ENCODE measurements at places on chromosomes 3 and 15.
A peak's percentile ranks its signal among the peaks of the same experiment; 100 is the strongest.

DNA sequence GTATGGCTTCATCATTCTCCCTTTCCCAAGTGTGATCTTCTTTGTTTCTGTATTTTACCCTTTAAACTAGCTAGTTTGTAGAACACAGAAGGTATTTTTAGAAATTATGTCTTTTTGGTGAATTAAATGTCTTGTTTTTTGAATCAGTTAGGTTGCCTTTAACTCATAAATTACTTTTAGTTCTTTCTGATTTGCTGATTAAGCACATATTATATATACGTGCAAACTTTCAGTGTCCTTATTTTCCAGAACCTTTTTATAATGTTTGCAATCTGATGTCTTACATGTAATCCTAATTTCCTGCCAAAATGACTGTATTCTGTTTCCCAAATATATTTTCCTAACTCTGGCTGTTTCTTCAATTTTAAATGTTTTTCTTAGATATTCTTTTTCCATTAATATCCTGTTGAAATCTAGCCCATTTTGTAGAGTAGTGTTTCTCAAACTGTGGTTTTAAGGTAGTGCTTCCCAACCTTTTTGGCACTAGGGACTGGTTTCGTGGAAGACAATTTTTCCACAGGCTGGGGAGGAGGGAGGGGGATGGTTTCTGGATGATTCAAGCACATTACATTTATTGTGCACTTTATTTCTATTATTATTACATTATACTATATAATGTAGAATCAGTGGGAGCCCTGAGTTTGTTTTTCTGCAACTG lies 51.8 kb downstream of the CHD2 start:
- DNase-seq, result no peak

GRCh38 chr3:71219744-71220638 lies 363.5 kb downstream of the FOXP1 start:
- no peak for DNase-seq

DNA sequence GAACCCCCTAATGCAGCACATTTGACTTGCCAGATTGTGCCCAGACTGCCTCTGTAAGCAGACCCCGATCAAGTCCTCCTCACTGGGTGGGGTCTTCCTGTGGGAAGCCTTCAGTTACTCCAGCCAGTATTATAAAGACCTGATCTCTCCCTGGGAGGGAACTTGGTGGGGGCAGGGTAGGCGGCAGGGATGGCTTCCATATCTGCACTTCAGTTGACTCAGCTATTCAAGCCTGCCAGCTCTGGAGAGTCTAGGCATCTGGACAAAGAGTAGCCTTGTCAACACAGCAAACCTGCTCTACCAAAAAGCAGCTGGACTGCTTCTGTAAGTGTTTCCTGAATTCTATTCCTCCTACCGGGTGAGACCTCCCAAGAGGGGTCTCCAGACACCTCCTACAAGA lies 21.0 kb upstream of the SLC25A38 start:
- DNase-seq, result no peak

DNA sequence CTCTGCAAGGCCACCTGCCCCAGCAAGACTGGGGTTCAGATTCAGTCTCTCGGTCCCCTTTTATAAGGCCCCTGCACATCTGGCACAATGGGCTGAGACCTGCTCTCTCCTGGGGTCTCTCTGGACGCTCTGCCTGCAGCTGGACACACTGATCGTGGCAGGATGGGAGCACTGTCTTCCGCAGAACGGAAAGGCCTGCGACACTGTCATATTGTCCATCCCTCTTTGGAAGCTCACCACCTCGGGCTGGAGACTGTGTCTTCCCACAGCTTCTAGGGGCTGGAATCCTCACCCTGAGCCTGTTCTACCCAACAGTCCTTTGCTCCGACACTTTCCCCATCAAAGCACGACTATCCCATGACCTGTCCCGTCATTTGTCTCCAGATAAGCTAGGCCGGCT lies 11.5 kb upstream of the IGDCC4 start:
- no peak for DNase-seq

GRCh38 chr3:99319961-99320360 lies 318.4 kb upstream of the COL8A1 start:
- DNase-seq, result no peak

GRCh38 chr3:172591876-172592771 lies 68.9 kb upstream of the TNFSF10 start:
- no peak for DNase-seq

DNA sequence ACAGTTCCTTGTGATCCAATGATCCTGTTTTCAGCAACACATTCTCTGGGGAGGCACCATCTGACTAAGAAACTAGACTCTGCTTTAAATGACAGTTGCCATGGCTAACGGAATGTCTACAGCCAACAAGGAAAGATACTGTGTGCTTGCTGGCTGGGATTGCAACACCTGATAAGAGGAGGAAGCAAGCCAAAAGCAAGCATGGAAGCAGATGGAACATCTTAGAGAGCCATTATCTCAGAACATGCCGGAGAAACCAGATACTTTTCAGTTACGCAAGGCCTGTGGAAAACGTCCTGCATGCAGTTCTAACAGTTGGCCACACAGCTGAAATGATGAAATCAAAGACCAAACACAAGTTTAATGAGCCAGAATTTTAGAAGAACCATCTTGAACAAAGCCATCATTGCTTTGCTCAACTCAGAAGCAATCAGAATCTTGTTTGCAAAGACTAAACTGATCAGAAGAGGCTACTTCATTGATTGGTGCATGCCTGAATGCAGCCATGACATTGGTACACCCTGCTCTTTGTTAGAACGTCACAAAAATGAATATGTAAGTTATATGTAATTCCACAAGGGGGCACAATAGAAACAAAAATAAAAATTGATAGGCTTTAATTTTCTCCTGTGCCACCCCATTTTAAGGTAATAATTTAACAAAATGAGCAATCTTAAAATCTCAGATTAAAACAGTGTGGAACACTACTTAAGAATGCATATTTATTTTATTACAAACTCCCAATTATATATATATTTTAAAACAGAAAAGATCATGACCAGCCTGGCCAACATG lies 50.8 kb downstream of the GXYLT2 start:
- DNase-seq, result peak; percentile 66

- DNase-seq, result no peak
Measured at GRCh38 chr15:36659917-36660316, 80.5 kb downstream of the CDIN1 start.

DNA sequence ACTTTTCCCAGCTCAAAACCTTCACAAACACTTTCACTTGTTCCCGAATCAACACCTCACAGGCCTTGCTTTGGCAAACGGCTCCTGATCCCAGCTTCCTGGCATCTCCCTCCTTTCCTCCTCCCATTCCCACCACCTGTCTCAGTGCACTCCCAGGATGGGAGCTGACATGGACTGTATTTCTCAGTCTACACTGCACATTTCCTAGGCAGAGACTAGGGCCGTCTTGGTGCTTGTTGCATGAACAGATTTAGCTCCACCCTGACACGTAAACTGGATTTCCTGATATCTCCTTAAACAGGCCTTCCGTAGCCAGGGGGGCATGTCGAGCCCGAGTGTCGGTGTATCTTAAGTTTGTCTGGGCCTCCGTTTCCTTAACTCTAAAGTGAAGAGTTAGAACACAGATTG lies 790 bp upstream of the WHAMM start:
- no peak for DNase-seq

GRCh38 chr3:88311826-88312225 lies 162.1 kb downstream of the C3orf38 start:
- no peak for DNase-seq

- DNase-seq, result no peak
Measured at GRCh38 chr3:119324899-119325298, 30.7 kb downstream of the ARHGAP31 start.

DNA sequence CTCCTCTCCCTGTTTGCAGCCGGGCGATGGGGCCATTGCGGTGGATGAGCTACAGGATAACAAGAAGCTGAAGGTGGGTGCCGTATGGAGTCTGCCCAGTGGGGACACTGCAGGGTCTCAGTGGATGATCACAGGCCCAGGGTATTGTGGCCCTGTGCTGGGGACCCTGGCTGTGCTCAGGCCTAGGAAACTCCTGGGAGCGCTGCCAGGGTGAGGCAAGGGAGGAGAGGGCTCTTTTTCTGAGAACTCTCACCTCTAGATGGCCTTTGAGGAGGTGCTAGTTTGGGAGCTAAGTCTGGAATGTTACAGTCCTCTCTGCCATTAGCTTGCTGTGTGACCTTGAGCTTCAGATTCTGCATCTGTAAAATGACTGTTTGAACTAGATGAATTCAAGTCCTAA lies 16.4 kb downstream of the SLC24A1 start:
- no peak for DNase-seq

DNA sequence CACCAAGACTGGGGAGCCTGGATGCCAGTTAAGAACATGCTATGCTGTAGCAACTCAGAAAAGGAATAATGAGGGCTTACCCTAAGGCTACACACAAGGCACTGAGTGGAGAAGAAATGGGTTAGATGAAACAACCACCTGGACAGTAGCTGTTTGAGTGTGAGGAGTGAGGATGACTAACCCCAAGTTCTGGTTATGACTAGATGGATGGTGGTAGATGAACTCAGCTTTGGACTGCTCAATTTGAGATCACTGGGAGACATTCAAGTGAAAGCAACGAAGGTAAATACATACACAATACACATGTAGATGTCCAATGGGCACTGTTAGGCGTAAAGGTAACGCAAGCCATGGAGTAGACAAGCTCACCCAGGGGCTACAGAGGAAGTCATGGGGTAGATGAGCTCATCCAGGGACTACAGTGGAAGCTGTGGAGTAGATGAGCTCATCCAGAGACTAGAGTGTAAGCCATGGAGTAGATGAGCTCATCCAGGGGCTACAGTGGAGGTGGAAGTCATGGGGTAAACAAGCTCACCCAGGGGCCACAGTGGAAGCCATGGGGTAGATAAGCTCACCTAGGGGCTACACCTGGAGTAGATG lies 98.3 kb downstream of the ANO10 start:
- no peak for DNase-seq

GRCh38 chr3:31358473-31359070 lies 174.2 kb upstream of the STT3B start:
- DNase-seq, result no peak

- DNase-seq, result no peak
Measured at GRCh38 chr3:128433837-128434165, 32.9 kb downstream of the DNAJB8 start.

- peak; percentile 47 for DNase-seq
Measured at GRCh38 chr3:46705751-46706552, 4.8 kb downstream of the TMIE start.

All from sciatic nerve (tissue), 2 donors.